Fibroblast of skin of left quadriceps (primary cell): ENCODE measurements at places on chromosomes 2 and 18.

GRCh38 chr2:230244211-230244610 lies 18.7 kb downstream of the SP140 start:
- DNase-seq = no peak

DNA sequence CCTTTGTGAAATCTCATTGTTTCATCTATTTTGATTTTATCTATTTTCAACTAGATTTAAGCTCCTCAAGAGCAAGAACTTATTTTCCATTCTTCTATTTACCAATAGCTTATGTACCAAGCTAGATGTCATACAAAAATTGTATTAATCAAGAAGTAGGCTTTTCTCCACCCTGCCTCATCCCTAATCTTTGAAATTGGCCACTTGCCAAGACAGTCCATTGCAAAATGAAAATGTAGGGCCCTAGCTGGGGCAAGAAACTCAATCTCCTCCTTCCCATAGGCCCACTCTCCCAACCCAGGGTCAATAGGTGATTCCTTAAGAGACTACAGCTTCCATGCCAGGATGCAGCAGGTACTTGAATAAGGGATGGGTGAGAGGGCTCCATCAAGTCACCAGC lies 39.3 kb upstream of the STPG4 start:
- no peak for DNase-seq

DNA sequence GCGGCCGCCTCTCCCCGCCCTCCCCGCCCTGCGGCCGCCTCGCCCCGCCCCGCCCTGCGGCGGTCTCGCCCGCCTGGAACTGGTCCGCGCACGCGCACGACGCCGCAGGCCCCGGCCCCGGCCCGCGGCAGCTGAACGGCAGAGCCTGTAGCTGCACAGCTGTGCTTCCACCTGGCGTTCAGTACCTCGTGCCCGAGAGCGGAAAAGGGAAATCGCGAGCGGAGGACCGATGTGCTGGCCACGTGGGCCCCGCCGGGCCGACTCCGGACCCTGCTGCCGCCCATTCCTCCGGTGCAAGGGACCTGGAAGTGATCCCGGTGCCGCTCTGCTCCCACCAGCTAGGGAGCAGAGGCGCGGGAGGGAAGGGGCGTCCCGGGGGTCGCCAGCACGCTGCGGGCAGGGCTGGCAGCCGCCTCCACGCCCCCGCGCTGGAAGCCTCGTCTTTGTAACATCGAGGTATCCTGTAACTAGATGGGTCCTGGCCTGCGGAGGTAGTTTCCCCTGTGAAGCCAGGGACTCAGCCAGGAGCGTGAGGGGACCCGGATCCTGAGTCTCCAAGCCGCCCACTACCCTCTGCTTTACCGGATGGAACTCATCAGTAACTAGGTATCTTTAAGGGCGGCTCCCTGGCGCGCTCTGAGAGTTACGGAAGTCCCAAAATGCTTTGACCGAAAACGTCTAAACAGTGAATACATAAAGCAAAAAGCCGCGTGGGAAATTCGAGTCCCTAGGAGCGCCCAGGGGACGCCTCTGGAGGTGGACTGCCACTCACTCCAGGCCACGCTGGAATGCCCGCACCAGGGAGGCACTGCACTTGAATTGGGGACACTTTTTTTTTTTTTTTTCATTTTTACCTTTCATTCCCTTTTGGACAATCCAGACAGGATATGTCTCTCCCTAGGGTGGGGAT lies 704 bp upstream of the ODC1 start:
- DNase-seq = no peak

DNA sequence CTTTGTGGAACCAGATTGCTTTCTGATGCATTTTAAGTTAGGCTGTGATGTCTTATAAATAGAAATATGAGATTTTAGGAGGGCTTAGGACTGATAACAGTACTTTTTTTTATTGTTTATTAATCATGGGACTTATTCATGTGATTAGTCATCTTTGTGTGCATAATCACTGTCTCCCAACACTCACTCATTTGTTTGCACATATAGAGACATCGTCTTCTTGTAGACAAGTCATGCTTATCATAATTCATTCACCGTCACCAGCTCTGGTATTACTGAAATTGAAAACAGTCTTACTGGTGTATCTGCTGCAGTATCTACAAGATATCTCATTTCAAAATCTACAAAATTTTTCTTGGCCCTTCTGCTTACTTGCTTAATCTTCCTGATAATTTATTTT lies 45.8 kb downstream of the WDR7 start:
- no peak for DNase-seq

DNA sequence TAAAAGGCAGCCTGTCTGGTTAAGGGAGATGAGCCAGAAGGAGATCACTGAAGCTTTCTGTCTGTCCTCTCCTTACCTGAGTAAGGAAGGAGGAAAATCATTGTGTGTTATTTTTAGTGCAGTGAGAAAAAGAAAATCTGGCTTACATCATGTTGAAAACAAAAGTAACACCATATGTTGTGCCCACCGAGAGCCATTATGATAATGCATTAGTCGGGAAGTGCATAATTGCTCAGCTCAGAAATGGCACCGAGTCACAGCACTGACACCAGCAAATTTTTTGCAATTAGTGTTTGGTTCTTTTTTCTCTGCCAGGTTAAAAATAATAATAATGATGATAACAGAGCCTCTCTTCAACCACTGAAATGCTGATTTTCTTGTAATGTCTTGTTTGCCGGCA lies 46.6 kb downstream of the HNMT start:
- DNase-seq = no peak

DNA sequence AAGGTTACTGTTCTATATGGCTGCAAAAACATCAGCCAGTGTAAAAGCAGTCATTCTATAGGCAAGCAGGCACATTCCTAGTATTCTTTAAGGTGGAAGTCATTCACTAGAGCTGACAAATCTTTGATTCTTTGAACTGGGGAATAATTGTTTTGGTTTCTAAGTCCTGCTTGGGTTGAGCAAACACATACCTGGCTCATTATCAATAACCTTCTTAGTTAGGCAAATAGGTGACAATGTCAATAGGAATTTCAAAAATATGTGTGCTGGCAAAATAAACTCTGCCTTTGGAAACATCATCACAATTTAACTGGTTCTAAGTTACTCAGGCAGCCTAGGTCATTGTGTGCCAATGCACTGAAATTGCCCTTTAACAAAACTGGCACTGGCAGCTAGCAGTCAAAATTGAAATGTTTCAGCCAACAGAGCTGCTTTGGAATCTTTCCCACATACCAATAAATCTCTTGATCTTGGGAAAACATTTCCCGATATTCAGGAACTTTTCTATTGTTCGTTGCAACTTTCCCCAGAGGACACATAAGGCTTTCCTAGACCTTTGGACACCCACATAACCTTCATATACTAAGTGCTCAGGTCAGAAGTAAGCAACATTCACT lies 402.0 kb upstream of the MMADHC start:
- no peak for DNase-seq

- no peak for DNase-seq
Measured at GRCh38 chr2:147182260-147182659, 662.6 kb upstream of the ACVR2A start.

DNA sequence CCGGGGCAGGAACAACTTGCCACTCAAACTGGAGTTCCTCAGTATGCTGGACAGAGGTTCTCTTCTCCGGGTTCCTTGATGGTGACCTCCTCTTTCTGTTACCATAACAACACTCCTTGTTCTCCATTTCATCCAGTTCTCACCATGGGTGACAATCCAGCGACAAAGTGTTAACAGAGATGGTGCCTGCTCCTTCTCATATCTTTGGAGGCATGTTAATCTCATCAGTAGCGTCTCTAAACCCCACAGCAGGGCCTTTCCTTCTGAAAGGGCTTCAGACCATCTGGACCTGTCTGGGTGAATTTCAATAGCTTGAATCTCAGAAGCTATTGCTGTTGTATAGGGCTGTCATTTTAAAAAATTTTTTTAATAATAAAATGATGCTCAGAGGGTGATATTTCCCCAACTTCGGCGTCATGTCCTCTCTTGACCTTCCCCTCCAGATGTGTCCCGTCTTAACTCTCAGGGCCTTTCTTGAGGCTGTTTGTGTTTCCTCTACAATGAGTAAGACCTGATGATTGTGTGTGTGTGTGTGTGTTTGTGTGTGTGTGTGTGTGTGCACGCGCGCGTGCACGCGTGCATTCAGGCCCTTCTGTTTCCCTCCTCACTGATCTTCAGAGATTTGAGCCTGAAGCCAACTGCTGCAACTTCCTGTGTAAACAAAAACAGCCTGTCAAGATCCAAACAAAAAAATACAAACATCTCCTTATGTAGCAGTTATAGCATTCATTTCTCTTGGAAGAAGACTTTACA lies 24.3 kb upstream of the CETN1 start:
- no peak for DNase-seq

DNA sequence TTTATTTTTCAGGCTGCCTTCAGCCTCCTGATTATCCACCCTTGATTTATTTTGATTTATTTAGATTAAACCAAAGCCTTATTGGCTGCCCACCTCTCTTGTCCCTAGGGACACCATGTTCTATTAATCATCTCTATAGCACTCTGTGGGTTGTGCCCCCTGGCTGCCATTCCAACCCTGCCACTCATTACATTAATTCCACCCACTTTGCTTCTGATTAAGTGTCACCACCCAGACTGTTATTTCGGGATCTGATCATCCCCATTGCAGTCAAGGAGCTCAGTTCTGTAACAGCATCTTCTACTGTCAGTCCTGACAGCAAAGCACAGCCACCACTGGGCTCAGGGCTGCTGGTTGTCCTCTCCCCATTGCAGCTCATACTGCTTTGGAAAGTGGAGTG lies 175.1 kb upstream of the DDX18 start:
- DNase-seq = no peak

DNA sequence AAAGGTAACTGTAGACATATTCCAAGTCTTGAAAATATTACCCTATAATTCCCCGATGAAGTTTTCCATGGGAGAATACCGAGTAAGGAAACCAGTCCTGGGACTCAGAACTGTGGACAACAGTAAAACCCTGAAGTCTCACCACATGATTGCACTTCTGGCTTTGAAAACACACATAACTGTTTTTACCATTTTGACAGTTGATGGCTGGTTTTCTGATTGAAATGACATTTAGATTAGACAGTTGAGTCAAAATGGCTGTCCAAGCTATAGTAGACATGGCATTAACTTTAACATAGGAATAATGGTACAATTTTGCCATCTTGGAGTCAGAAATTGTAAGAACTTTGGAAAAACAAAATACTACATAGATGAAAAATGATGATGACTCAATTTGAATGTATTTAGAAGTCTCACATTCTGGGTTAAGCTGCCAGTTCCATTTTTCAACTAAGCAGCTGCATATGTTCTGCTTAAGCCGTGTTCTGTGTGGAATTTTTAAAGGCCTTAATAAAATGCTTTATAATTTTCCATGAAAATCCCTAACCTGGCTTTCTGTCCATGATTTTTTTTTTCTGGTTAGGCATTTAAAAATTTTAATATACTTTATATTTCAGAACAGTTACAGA lies 38.3 kb upstream of the WIPF1 start:
- DNase-seq = peak; percentile 58

GRCh38 chr2:166239548-166239947 lies 111.7 kb upstream of the SCN1A start:
- DNase-seq = peak; percentile 54

DNA sequence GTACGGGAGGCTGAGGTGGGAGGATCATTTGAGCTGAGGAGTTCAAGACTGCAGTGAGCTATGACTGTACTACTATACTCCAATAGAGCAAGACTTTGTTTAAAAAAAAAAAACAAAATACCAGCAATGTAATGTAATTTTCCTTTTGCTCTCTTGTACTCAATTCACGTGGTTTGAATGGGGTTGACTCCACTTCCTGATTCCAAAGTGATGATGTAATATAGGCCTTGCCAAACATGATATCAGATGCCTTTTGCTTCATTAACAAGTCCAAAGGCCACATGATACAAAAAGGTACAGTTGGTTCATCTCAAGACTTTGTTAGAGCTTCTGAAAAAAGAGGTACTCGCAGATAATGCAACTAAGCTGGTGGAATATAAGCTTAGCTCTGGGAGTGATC lies 321.8 kb downstream of the ZEB2 start:
- DNase-seq = peak; percentile 14

DNA sequence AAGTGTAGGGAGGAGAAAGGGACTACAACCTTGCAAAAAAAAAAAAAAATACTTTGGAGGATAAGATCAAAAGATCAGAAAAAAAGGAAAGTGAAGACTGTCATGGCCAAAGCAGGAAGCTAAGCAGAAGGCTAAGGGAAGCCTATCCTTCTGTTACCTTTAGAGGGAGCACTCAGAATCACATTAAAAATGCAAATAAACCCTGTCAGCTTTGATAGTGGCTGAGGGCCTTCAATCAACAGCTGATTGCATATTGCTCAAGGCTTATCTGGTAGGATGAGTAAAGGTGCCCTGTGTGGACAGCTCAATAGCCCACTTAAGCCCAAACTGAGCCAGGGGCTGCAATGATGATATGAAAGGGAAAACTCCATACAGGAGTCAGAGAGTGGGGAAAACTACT lies 1021.2 kb downstream of the LRP1B start:
- DNase-seq = no peak

- no peak for DNase-seq
Measured at GRCh38 chr2:37809525-37809924, 115.6 kb upstream of the RMDN2 start.

- DNase-seq = peak; percentile 48
Measured at GRCh38 chr18:68548904-68549870, 165.7 kb downstream of the TMX3 start.

DNA sequence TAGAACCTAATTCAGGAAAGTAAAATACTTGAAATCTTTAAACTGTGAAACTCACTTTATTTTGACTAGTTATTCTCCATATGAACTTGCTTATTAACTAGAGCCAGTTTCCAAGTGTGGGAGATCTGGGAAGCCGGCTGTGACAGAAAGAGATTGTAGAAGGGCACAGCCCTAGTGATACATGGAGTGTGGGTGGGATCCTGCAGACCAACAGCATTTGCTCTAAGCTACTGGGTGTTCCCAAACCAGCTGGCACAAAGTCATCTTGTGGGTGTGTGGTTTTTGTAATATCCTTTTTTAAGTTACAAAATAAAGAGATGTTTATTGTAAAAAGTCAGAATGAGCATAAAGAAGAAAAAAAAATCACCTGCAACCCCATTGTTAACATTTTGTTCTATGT lies 3.4 kb downstream of the DUSP19 start:
- no peak for DNase-seq
